ENCODE measurements at places on chromosomes 11 and 22.

DNA sequence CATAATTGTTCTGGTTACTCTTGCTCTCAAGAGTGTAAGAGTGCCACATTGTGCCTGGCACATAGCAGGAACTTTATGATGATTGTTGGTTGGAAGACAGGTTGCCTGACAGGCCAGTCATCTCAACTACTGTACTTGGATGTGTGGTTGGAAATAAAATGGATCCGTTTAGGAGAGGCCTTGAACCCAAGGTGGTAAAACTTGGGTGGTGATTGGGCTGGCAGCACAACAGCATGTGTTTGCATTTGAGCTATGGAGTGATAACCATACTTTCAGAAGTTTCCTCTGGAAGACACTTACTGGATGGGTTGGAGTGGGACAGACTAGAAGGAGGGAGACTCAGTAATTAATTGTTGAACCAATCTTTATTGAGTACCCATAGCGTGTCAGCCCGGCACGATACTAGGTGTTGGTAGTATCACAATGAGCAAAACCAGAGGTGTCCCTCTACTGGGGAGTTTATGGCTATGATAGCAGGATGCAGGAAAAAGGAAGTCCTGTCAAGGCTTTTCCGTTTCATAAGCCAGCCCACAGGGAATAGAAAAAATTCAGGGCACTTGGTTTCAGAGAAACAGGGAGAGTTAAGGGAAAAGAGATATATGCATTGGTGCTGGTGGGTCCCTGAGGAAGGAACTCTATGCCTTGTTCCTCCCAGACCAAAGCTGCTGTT is 3.1 kb upstream of the TMEM109 start:
- no peak for DNase-seq

DNA sequence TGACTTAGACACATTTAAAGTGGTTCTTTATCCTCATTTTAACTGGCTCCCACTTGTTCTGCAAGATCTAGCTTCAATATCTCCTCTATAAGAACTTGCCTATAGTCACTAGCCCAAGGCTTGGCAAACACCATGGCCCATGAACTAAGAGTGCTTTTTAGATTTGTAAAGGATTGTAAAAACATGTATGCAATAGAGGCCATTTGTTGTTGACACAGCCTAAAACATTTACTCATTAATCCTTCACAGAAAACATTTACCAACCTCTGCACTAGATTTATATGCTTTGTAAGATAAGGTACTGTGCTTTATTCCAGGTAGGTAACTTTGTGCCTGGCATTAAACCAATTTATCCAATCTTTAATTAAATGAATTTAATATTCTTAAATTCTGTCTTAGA is 5.5 kb downstream of the HYLS1 start:
- no peak for DNase-seq

DNA sequence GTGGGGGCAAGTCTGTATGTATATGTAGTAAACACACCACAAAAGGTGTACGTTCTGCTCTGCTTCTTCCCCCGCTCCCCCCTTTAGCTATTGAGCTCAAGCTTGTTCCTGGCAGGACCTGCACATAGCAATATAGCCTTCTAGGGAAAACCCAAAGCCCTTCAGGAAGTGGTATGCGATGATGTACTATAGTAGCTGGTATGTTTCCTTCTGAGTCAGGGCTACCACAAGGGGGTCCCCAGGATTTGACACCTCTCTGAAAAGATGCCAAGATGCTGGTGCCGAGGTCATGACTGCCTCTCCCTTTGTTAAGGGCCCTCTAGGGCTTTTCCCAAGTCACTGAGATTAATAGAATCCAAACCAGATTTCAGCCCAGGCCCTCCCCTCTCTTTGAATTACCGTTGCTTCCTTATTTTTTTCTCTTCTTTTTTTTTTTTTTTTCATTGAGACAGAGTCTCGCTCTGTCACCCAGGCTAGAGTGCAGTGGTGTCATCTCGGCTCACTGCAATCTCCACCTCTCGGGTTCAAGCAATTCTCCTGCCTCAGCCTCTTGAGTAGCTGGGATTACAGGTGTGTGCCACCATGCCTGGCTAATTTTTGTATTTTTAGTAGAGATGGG is 268.4 kb downstream of the ETS1 start:
- DNase-seq, result no peak

GRCh38 chr22:48894804-48895250 is 932.8 kb downstream of the BRD1 start:
- no peak for DNase-seq

- DNase-seq, result no peak
These were observed 82.4 kb downstream of the AASDHPPT start for GRCh38 chr11:106159836-106160235.
